ENCODE measurements at places on chromosomes 2 and 18. TPM values are rescaled to one million over a fixed set of nuclear protein-coding genes. Genes with fewer than 3 reads are reported as not detected.

DNA sequence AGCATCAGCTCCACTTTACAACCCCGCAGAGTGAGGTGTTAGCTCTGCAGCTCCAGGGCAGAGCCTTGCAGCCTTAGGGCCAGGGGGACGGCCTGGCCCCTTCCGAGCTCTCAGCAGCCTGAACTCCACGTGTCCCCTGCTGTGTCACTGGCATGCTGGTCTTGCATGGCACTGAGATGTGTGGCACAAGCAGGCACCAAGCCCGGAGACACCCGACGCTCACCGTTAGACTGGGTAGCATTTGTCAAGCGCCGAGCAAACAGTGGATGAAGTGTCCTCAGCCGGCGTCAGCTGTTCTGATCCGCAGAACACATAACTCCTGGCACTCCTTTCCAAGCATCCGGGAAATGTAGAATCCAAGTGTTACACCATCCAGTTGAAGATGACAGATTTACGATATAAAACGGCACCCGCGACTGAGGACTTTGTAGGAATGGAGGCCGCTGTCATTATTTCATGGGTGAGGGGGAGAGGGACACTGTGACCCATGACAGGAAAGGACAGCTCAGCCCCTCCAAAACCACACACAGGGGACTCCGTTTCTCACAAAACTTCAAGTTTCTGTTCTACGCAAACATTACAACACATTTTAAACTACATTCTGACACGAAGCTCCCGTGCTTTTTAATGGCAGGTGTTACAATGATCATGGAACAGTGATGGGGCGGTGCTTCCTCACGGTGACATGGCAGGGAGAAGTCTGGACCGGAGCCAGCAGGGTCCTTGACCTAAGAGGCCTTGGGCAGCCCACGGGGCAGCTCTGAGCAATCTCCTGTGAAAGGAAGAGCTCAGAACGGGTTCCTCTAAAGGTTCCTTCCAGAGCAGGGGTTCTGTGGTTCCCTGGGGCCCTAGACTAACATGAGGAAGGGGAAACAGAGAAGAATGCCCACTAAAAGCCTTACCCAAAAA, 89.4 kb downstream of the HDAC4 start:
- peak; percentile 52 for DNase-seq

DNA sequence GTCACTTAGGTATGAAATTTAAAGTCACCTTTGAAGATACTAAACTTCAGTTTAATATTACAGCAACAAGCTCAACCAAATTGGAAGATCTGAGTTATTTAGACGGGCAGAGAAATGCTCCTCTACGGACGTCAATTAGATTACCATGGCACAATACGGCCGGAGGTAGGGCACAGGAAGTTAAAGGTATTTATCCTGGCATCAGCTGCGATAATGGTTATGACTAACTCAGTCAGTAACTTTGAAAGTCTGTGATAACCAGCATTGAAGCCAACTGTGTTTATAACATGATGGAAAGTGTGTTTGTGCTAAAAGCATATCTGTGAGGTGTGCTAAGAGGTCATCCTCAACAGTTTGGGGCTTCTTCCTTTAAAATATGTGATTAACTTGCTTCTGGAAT, 117.3 kb downstream of the WDSUB1 start:
- DNase-seq: no peak

GRCh38 chr2:162435676-162436075, 91.7 kb downstream of the GCA start:
- no peak for DNase-seq

- DNase-seq: no peak
Measured at GRCh38 chr2:190696792-190697398, 48.0 kb downstream of the NAB1 start.

DNA sequence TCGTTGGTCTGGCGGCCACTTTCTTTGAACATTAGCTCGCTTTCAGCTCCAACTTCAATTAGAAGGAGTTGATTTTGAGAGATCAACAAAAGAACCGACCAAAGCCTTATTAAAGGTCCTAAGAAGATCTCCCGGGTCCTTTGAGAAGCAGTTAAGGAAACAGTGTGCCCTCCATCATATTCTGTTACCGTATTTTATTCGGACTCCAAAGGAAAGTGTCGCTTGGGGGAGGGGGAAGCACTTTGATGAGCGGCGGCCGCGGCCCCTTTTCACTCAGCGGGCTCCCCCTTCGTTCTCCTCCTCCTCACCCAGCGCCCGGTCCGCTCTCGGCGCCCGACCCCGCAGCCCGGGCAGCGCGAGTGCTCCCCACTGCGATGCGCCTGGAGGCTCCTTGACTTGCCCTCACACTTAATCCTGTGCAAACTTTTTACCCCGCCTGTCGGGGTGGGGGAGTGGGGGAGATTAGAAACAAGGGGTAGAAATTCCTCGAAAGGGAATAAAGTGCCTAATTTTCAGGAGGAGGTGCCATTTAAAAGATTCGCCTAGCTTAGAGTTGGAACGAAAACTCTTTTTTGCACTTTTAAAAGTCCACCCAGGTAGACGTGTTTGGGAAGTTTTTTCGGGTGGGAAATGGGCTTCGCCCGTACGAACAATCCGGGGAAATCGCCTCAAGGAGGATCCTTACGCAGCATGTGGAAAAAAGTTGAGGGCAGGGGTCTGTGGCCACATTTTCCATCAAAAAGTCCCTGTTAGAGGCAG, 1.2 kb upstream of the OTX1 start:
- no peak for DNase-seq

GRCh38 chr2:24169023-24169422, 5.8 kb upstream of the FAM228A start:
- DNase-seq: no peak

DNA sequence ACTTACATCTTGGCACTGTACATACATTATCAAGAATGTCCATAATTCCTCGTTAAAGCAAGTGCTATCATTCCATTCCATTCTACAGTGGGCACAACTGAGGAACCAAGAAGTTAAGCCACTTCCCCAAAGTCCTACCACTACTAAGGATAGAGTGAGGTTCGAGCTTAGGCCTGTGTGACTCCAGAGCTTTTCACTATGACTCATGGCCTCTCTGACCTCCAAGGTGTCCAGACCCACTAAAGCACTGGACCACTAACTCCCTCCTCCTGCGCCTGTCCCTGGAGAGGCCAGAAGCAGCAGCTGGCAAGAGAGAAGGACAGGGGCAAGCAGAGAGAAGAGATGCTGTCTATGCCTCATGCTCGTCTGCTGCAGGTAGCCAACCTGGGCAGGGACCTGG, 117.0 kb downstream of the ZBTB7C start:
- no peak for DNase-seq

- no peak for DNase-seq
Measured at GRCh38 chr2:112618383-112618782, 27.4 kb upstream of the SLC20A1 start.

- DNase-seq: no peak
Measured at GRCh38 chr18:57208047-57208446, 61.2 kb downstream of the BOD1L2 start.

NT5DC4 gene
- not detected for total RNA-seq

MRPL53 gene
- total RNA-seq: 14.3 TPM

CPSF3 gene
- 39.9 TPM for total RNA-seq

Measured in frontal cortex (tissue), 4 donors.